COLO829 (cell line): ENCODE measurements at places on chromosomes 3 and 15.

DNA sequence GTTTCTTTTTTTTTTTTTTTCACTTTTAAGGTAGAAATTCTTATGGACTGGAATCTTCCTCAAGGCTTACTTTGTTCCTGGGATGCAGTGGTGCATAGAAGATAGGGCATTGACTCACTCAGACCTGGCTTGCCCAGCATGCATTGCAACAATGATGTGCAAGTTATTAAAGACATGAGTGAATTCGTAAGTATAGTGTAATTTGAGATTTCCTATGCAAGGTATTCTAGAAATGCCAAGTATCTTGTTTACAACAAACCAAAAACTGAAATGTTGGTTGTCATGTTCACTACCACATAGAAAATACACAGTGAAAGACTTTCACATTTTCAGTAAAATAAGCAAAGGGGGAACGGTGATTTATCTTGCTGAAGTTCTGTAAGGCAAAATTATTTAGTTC is 56.5 kb upstream of the FNDC3B start:
- no peak for DNase-seq

GRCh38 chr3:123993818-123994217 is 1.9 kb upstream of the ROPN1 start:
- DNase-seq = no peak

DNA sequence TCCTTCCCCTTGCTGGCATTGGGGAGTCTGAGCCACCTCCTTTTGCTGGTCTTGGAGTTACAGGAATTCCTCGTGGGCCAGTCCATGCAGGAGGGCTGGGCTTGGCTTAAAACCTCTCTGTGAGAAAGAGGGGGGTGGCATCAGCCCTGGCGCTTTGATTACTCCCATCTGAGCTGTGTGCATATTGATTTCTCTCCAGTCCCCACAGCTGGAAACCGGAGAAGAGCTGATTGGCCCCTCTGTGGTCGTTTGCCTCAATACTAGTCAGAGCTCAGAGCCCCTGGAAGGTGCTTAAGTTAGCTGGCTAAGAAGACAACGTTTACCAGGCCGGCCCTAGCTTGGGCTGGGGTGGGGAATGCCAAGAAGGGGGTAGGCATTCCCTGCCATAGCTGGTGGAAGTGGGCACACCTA is 4.0 kb upstream of the RASGRF1 start:
- DNase-seq = no peak

GRCh38 chr3:21392526-21392925 is 358.5 kb downstream of the ZNF385D start:
- no peak for DNase-seq

- no peak for DNase-seq
These were observed 48.4 kb downstream of the ADPGK start for GRCh38 chr15:72735111-72735510.

- no peak for DNase-seq
These were observed 219.6 kb downstream of the WDR72 start for GRCh38 chr15:53539878-53540277.

DNA sequence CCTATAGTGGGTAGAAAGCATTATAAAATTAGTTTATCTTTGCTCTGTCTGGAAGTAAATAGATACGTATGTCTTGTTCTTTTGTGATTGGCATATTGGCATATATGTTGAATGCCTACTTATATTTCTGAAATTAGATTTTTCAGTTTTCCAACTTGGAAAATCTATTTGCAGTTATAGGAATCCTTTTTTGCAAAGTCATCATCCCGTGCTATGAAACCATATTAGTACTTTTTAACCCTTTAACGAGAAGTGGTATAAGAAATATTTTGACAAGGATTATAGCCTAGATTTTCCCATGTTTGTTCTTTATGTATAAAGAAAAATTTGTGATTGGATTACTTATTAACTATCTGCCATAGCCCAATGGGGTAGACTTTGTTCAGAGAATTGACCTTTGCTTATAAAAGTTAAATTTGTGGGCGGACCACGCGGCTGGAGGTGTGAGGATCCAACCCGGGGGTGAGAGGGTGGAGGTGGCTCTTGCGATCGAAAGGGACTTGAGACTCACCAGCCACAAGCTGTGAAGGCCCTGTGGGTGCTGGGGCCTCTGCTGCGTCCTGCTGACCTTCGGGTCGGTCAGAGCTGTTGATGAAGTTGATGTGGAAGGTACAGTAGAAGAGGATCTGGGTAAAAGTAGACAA is 5.9 kb downstream of the LRRC28 start:
- no peak for DNase-seq

GRCh38 chr3:186821429-186822387 is 15.4 kb upstream of the RFC4 start:
- peak; percentile 63 for DNase-seq

DNA sequence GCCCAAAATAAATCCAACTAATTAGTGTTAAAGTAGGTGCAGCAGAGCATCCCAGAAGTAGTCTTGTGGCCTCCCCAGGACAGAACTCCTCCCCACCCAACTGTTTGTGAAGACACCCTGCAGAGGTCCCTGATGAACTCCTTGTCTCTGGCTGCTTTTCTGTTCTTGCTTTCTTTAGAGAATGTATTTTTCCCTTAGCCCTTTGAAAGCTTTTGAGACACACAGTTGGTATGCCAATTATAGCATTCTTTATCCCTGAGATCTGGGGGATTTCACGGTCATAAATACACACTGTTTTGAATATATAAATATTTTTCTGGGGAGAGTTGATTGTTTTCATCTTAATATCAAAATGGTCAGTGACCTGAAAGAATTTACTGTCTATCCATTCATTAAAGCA is 9.8 kb downstream of the TFG start:
- DNase-seq = no peak

DNA sequence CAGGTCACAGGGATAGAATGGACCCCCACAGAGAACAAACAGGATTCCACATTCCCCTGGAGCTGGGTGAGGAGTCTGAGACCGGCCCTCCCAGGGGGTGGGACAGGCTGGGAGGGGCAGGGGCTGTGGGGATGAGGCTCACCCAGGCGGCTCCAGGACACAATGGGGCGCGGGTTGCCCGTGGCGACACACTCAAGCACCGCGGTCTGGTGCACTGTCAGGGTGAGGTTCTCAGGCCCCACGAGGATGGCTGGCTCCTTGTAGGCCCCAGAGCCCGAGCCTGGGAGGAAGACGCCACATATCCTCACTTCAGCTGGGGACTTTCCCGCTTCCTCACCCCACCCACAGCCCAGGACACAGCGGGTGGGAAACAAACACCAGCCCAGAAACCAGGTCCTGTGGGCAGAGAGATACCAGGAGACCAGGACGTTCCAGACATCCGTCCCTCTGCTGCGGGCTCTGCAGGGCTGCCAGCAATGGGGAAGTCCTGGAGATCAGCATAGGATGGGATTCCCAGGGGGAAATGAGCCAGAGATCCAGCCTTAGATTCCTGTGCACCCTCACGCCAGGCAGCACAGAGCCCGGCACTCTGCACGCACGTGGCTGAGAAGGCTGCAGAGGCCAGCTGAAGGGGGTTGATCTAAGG is 30.2 kb downstream of the RNU5B-1 start:
- no peak for DNase-seq

GRCh38 chr3:141556034-141556433 is 69.2 kb downstream of the RASA2 start:
- DNase-seq = no peak

DNA sequence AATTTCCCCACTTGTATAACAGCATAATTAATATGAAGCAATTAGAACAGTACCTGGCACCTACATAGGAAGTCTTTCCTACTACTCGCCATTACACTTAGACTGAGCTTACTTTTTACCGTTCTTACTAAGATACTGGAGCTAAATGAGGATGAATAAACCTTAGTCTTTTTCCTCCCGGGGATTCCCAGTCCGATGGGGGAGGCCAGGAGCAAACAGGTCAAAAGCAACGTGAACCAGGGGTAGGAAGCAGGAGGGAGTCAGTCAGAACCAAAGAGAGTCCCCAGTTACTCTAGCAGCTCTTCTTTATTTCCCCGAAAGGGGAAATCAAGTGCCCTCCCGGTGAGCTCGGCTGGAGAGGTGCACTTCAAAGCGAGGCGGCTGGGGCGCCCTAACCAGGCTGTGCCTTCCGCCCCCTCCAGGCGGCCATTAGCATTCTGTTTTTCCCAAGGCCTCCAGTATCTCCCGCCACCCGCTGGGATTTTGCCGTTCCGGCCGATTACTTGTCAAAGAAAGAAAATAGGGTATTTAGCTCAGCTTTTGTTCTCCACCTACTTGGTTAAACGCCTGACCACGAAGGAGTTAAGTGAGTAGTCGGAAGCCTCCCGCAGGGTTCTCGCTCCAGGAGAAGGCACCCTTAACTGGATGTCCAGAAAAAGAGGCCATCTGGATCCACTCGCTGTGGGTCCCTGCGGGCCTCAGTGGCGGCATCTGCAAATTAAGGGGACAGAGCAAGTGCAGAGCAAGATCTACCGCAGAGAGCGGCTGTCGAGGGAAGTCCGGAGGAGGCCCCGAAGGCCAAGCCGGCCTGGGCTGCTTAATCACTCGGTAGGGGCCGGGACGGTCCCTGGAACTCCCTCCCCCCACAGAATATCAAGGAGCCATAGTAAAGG is 6.3 kb upstream of the EOMES start:
- no peak for DNase-seq
